ENCODE measurements at places on chromosomes 12 and 14.
A peak's percentile ranks its signal among the peaks of the same experiment; 100 is the strongest.

GRCh38 chr12:104514092-104514810 lies 57.5 kb downstream of the CHST11 start:
- no peak for DNase-seq

DNA sequence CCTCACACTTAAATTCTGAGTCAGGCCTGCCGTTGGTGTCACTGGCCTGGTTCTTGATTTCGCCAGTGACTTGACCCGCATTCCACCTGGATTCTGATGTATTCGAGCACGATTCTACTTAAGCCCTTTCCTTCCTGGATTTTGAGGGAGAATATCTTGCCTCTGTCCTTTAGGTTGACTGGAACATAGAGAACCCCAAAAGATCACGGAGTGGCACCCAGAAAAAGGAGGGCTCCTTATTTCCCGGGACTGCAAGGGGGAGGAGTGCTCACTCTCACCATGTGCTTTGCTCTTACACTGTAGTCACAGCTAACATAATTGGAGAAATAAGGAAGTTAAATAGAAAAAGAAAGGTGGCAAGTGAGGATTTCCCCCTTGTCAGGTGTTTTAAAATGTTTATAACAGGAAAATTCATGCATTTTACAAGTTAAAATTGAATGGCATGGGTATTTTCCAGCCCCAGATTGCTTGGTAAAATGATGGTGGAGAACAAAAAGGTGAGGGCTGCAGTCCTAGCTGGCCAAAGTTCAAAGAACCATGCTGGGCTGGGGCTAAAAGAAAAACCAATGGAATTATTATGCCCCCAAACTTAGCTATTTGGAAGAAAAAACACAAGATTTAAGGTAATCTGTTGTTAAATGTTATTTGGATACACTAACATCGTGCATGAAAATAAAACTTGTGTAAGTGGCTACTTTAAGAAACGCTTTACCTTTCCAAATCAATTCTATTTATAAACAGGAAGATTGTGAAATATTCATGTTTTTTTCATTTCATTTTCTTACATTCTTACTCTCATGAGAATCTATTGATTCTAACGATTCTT lies 8.9 kb downstream of the FOXA1 start:
- DNase-seq: no peak

- DNase-seq: peak; percentile 67
Measured at GRCh38 chr14:30610787-30611343, 11.3 kb upstream of the SCFD1 start.

DNA sequence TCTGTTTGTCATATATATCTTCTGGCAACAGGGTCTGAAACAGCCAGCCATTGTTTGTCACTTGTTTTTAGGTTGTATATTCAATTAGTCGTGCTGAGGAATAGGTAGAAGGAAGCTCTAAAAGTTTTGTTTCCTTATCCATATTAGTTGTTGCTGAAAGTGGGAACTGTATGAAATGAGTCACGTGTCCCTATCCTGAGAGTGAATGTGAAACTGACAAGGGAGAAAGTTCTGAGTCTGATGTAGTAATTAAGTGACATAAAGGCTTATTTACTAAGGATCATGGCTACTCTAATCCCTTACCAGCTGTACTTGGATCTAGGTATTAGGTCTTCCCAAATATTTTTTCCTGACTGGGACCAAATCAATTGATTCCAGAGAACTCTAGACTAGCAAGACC lies 16.4 kb downstream of the FAM234B start:
- DNase-seq: no peak

DNA sequence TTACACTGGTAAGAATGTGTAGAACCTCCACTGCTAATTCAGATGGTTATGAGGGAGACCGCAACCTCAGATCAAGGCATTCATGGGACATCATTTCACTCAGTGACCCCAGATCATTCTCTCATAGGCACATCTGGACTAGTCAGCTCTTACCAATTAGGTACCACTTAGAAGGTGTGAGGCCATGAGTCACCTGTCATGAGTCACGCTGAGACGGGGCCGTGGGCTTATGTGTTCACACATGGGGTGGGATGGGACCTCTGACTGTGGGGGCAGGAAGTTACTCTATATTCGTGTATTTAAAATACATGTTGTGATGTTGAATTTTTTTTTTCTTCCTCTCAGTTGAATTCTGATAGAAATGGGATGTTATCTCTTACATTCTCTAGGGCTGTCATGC lies 55.9 kb downstream of the CCDC92 start:
- no peak for DNase-seq

All from aorta (tissue), 5 donors.